Small intestine (tissue), 16 donors: ENCODE measurements at places on chromosomes 7 and 10. TPM values are rescaled to one million over a fixed set of nuclear protein-coding genes. Genes with fewer than 3 reads are reported as not detected.

The ITGA8 gene
- 2.6 TPM for polyA plus RNA-seq

The ADRA2A gene
- 19.3 TPM for polyA plus RNA-seq

The POLR2J3 gene
- polyA plus RNA-seq, result 32.7 TPM

The TAS2R3 gene
- not detected for polyA plus RNA-seq

The TRIM50 gene
- not detected for polyA plus RNA-seq

The LGI1 gene
- 0.24 TPM for polyA plus RNA-seq

The RET gene
- 11.0 TPM for polyA plus RNA-seq

The SPDYE1 gene
- 0.80 TPM for polyA plus RNA-seq

The SH3PXD2A gene
- polyA plus RNA-seq, result 28.3 TPM
